ENCODE measurements at places on chromosomes 11 and 22.

- no peak for DNase-seq
Measured at GRCh38 chr11:66548041-66548440, 1.3 kb downstream of the ACTN3 start.

DNA sequence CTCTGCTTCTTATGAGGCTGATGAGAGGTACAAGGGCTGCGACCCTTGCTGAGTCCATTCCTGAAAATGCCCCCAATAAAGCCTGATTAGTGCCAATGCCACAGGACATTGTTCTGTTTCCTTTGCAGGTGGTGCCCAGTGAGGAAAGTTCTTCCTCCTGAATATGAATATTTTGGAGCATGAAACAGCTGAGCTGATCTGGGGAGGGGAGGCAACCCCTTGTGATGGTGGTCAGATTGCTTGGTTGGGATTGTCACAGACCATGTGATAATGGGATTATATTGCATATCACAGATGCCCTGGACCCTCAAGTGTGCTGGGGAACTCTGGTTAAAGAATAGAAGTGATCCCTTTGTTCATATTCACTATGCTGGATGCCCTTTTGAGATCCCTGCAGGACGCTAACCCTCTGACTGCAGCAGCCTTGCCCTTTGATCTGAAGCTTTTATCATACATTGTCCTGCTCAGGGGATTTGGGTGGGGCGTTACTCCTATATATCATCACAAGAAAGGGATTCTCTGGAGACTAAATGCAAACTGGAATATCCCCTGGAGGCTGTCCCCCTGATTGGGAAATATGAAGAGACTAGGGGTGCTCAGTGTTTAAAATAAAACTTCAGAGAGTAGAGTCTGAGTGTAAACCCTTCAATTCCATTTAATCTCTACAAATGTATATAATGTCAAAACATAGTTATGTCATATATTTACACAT lies 76.9 kb upstream of the TOP3B start:
- no peak for DNase-seq

GRCh38 chr11:77886401-77886800 lies 65.5 kb downstream of the AAMDC start:
- no peak for DNase-seq

DNA sequence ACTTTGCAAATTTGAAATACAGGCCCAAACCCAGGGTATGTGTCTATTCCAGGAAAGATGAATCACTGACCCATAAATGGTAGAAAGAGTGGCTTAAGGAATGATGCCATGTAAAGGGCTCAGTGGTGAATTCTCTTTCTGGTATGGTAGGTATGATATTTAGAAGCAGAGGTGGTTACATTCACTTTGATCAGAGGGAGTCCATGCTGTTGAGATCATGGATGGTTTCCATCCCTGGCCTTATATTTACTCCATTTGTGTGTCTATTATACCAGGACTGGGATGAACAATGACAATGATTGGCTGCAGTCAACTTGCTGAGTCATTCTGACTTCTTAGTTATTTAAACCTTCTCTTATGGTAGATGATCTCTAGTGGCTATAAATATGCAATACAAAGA lies 419.8 kb upstream of the LRRC4C start:
- DNase-seq: no peak

DNA sequence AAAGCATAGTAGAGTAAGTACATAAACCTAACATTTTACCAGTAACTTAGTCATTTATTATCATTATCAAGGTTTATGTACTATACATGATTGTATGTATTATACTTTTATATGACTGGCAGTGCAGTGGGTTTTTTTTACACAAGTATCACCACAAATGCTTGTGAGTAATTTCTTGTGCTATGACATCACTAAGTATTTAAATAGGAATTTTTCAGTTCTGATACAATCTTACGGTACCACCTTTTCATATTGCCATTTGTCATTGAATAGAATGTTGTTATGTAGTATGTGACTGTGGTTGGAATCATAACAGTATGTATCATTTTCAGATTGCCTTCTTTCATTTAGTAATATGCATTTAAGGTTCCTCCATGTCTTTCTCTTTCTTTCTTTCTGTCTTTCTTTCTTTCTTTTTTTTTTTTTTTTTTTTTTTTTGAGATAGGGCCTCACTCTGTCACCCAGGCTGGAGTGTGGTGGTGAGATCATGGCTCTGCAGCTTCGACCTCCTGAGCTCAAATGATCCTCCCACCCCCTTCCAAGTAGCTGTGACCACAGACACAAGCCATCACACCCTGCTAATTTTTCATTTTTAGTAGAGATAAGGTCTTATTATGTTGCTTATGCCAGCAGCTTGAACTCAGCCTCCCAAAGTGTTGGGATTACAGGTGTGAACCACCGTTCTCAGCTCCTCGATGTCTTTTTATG lies 18.6 kb downstream of the ATM start:
- DNase-seq: peak; percentile 63

- DNase-seq: no peak
Measured at GRCh38 chr22:37409459-37410050, 17.7 kb downstream of the ELFN2 start.

DNA sequence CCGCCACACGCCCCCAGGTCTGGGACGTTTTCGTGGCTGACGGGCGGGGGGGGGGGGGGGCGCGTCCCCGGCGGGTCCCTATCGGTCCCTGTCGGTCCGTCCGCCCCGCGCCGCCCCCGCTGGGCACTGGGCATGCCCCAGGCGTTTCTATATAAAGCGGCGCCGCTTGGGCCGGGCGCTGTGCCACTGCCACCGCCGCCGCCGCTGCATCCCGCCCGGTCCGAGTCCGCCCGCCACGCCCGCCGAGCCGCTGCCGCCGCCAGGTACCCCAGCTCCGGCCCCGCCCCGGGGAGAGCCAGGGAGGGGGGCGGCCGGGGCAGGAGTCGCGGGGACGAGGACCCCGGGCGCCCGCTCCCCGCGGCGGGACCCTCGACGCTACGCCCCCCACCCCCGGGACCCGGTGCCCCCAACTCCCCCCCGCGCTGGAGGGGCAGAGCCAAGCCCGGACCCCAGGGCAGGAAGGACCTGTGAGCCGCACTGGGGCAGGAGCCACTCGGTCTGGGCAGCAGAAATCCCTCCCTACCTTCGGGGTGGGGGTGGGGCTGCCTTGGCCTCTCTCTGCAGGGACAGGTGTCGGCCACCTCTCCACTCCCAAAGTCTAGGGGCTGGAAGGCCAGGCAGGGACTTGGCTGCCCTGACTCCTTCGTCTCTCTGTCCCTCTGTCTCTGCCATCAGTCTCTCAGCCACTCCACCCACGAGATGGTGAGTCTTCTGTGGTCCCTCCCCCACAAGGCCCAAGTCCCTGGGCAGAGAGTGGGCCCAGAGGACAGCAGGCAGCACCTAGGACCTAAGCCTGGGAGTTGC lies at the start of gene CARNS1:
Gene CARNS1 (plus strand): TSS at position 178 of the 804 bp plus-strand sequence. CDS start 522 bp downstream, at position 700.
- no peak for DNase-seq

GRCh38 chr11:37804666-37805065 lies 1206.6 kb upstream of the RAG2 start:
- no peak for DNase-seq

DNA sequence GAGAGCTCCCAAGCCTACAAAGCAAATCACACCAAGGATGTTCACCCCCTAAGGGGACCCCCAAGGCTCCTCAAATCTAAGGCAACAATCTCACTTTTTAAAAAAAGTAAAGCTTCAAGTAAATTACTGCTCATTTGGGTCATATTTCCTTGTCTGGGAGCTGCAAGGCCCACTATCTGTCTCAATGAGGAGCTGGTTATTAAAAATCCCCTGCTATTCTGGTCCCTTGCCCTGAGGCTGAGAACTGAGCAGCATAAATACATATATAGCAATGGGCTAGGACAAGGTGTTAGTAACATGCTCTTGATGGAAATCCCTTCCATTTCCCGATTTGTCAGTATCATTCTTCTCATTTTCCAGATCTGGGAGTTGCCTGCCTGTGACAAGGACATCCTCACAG lies 119.2 kb downstream of the ETS1 start:
- DNase-seq: no peak

GRCh38 chr11:75261902-75262361 lies 21.4 kb downstream of the TPBGL start:
- no peak for DNase-seq

- DNase-seq: no peak
Measured at GRCh38 chr11:86782742-86783141, 17.6 kb upstream of the PRSS23 start.

DNA sequence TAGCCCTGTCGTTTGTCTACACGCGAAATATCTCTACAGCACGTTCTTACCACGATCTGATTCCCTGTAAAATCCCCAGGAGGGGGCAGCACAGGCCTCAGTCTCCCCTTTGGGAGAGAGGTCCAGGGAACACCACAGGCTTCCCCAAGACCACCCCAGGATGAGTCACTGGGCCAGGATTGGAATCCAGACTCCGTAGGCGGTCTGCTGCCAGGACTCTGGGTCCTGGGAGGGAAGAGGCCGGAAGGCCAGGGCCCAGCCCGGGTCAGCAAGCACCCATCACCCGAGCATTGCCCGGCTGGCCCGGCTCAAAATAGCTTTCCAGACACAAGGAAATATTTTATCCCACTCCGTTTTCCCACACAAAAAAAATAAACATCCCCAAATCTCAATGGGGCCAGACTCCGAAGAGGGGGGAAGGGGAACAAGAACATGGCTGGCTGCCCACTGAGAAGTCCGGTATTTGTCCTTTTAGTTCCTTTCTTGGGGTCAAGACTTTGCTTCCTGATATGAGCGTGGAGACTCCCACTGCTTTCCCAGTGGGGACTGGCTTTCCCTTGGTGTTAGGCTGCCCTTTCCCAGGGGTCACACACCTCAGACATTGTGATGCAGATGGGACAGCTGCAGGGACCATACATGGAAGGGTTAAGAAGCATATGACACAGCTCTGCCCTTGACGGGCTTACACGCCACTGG lies 91.3 kb downstream of the LRRC32 start:
- DNase-seq: no peak

DNA sequence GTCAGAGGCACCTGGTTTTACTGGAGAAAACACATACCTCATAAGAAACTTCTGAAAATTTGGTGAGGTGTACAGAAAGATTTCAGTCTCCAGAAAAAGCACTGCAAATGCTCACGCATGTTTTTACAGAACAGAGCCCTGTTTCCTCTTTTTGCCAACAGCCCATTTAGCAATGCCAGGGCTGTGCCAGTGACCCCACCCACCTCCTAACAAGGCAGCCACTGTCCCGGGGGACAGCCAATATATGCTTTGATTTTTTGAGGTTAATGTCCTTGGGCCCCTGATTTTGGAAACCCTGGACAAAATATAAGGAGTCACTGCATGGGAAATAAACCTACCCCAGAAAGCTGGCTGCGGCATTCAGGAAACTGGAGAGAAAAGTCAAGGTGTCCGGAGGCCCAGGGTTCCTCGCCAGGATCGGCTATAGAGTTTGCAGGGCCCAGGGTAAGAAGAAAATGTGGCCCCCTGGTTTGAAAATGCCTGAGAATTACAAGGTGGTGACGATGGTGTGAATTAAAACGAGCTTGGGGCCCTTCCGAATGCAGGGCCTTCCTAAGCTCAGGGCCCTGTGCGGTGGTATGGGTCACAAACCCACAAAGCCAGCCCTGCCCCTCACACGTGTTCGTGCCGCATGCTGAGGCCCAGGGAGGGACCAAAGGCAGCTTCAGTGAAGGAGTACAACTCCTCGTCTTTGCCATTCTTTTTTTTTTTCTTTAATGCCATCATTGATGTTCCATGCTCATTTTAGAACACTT lies 71.1 kb upstream of the WNT7B start:
- no peak for DNase-seq

GRCh38 chr11:68541991-68542390 lies 81.4 kb downstream of the PPP6R3 start:
- DNase-seq: no peak

GRCh38 chr11:10540546-10540914 lies 457 bp downstream of the RNF141 start:
- no peak for DNase-seq

Data from activated T-cell treated with anti-CD3 and anti-CD28 coated beads, Interleukin-2, amount 50 U/mL, for 48 hours (primary cell).